ENCODE measurements at places on chromosomes 11 and 22.

DNA sequence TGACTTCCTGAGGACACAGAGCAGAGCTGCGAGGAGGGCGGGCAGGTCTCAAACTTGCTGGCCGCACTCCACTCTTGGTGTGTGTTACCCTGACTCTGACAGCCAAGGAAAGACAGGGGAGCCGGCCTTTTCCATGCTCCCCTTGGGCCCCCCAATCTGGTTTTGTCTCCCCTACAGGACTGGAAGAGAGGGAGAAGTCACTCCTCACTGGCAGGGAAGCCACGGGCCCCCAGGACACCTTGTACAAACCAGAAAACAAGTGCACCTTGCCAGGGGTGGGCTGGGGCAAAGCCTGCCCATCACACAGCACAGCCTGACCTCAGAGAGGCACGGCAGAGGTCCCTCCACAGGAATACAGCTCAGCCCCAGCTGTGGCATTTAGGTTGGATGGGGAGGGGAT lies 20.2 kb downstream of the CBX7 start:
- DNase-seq = no peak

GRCh38 chr22:48826546-48826945 lies 1001.1 kb downstream of the BRD1 start:
- DNase-seq = no peak

DNA sequence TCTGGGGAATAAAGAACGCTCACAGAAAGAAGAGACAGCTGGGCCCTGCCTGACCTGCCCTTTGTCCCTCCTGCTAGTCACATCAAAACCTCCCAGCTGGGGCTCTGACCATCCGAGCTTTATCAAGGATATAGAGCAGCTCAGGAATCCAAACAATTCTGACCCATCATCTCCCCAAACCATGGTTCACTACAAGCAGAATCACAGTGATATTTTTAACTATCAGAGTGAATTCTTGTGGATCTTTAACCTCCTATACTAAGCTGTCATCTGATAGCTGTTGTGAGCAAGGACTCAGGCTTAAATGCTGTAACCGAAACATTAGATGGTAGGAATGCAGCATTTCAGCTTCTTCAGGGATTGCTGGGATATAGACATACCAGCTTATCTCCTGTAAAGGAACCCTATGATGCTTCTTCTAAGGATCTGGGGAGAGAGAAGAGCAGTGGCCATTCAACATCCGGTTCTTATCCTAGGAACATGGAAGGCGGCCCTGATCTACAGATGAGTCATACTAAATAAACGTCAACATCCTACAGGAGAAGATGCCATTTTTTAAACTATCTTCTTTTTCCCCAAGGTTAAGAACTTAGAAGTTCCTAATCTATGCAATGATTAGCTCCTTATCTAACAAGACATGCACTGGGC lies 84.7 kb upstream of the AKIP1 start:
- DNase-seq = no peak

DNA sequence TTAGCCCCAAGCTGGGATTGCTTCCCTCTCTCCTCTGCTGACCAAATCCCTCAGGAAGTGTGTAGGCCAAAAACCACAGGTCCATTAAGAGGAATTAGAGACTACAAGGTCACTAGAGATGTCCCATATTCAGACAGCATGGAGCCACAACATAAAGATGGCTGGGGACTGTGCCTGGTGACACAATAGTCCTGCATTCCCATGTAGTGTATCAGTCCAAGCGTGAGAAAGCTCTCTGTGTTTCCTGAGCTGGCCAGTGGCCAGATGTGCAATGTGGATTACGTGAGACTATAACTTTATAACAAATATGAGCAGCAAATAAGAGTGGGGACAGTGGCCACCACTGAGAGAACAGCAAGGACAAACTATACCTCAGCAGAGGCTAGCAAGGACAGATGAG lies 7.6 kb upstream of the MS4A10 start:
- no peak for DNase-seq

DNA sequence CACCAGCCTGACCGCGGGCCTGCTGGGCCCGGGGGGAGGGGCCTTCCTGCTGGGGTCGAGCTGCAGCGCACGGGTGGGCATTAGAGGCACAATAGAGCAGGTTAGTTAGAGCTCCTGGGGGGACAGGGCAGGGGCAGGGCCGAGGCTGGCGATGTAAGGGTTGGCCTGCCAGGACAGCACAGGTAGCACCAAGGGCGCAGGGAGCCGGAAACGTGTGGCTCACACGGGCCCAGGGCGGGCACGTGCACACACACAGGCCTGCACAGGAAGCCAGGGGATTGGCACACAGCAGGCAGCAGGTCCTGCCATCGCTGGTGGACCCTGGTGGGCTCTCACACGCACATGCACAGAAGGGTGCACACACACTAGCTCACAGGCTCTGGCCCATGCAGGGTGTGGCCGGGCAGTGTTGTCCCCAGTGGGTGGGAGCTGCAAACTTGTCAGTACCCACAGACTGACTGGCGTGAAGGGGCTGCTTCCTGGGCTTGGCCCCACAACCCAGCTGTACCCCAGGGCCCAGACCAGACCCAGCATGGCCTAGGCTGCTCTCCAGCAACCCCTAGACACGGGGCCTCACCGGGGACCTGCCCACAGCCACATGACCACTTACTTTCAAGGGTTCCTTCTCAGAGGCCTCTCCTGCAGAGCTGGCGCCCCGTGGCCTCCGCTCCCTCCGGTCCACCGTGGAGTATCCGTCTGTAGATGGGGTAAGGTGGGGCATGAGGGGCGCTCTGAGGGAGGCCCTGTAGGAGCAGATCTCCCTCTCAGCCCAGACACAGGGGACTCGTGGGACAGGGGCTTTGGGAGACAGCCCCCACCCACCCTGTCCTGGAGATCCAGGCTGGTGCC lies 29.9 kb upstream of the TXNRD2 start:
- no peak for DNase-seq

DNA sequence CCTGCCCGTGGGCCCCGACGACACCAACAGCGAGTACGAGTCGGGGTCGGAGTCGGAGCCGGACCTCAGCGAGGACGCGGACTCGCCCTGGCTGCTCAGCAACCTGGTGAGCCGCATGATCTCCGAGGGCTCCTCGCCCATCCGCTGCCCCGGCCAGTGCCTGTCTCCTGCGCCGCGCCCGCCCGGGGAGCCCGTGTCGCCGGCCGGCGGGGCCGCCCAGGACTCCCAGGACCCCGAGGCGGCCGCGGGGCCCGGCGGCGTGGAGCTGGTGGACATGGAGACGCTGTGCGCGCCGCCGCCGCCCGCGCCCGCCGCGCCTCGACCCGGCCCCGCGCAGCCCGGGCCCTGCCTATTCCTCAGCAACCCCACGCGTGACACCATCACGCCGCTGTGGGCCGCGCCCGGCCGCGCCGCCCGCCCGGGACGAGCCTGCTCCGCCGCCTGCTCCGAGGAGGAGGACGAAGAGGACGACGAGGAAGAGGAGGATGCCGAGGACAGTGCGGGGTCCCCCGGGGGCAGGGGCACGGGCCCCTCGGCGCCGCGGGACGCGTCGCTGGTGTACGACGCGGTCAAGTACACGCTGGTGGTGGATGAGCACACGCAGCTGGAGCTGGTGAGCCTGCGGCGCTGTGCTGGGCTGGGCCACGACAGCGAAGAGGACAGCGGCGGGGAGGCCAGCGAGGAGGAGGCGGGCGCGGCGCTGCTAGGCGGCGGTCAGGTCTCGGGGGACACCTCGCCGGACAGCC lies 3.8 kb downstream of the MAPK8IP2 start:
- DNase-seq = no peak

DNA sequence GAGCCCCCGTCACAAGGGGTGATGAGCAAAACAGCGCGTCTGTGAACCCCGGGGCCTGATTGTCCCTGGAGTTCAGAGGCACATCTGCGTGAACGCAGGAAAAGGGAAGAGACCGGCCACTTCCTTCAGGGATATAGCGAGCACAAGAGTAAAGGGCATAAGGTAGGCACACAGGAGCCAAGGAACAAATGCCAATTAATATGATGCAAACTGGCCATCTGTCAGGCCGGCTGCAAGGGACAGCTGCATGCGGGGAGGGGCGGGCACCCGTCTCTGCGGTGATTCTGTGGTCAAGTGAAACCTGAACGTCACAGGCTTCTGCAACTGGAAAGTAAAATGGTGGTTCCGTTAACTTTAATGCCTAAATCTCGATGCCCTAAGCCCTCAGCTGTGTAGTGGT lies 64.7 kb downstream of the TRIM29 start:
- DNase-seq = no peak

GRCh38 chr11:19311308-19312030 lies 70.7 kb upstream of the E2F8 start:
- peak; percentile 7 for DNase-seq

DNA sequence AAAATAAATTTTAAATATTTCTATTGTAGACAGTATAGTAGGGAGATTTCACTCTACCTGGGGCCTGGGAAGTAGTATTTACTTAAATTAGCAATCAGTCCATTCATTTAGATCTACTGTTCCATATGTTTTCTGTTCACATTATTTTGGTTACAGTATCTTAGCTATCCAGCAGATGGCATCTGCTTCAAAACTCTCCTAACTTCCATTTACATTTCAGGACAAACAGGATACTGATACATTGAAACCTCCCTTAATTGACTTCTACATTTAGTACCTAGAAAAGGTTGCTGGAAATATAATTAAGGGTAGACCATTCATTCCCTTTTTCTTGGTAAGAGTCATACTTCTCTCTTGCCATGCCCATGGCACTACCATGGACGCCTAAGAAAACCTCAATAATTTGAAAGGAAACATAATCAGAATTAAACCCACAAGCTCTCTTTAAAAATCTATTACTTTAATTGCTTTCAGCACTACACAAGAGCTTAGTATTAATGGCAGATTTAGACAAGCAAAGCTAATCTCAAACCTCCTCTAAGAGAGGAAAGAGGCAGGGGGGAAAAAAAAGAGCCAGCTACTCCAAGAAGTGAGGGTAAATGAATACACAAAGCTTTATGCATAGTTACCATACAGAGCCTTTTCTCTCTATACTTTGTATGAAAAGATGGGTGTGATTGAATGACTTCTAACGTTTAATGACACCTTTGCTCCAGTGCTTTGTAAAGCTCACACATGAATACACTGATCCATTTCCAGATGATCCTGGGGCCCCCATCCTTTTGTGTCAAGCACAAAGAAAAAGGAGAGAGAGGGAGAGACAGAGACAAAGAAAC lies 131.2 kb upstream of the MTMR2 start:
- DNase-seq = no peak

- no peak for DNase-seq
These were observed 62.9 kb upstream of the SPON1 start for GRCh38 chr11:13899603-13900002.

- no peak for DNase-seq
These were observed 37.0 kb downstream of the CDPF1 start for GRCh38 chr22:46213052-46213451.

DNA sequence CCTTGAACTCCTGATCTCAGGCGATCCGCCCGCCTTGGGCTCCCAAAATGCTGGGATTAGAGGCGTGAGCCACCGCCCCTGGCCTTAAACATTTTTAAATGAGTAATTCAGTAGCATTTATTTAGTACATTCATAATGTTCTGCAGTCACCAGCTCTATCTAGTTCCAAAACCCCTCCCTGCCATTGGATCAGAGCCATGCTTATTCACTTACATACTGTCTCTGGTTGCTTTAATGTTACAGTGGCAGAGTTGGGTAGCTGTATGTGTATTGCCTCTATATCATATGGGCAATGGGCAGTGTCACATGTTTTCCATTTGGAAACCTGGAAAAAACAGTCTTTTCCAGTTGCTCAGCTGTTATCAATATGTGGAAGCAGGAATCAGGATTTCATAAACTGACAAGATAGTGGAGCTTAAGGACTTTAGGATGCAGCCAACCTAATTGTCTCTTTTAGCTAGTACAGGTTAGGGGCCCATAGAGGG lies 10.5 kb downstream of the COA4 start:
- no peak for DNase-seq

GRCh38 chr11:113880971-113881370 lies 5.6 kb upstream of the USP28 start:
- no peak for DNase-seq

- DNase-seq = no peak
These were observed 381.6 kb upstream of the CADM1 start for GRCh38 chr11:115885535-115886421.

GRCh38 chr11:67406969-67407687 lies 3.2 kb downstream of the TBC1D10C start:
- DNase-seq = no peak

- no peak for DNase-seq
These were observed 16.1 kb downstream of the TREH start for GRCh38 chr11:118663381-118663780.

DNA sequence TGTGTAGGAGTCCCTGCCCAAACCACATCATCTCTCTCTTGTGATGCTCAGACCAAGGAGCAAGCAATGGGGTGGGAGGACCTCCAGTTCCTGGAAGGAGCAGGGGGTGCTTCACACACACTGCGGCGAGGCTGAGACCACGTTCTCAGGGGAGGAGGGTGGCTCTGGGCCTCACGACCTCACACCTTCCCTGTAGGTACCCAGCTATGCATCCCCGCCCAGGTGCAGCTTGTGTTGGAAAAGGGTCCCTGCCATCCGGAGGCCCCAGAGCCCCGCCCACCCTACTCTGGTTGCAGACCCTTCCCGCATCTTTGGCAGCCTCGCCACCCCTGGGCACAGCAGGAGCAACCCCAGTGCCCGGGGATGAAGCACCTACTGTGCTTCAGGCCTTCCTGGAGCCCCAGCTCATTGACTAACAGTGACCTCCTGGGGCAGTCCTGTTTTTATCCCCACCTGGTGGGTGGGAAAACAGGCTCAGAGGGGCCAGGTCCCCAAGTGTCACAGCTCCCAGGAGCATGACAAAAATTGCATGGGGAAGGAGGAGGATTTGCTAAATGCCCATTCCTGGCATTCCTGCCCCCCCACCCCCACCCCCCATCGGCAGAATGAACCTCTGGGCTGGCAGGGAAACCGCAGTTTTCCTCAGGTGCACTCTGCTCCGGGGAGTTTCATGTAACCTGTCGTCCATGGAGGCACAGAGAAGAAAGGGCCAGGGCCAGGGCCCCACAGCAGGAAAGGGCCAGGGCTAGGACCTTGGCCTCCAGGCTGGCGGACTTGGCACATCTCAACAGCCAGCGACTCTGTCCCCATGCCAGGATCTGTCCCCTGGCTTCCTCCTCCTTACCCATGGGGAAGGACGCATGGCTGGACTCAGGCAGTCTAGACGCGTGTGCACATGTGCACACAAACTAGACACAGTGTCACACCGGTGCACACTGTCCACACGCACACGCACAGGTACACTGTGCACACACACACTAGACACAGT lies 81.0 kb downstream of the IGLL1 start:
- no peak for DNase-seq

DNA sequence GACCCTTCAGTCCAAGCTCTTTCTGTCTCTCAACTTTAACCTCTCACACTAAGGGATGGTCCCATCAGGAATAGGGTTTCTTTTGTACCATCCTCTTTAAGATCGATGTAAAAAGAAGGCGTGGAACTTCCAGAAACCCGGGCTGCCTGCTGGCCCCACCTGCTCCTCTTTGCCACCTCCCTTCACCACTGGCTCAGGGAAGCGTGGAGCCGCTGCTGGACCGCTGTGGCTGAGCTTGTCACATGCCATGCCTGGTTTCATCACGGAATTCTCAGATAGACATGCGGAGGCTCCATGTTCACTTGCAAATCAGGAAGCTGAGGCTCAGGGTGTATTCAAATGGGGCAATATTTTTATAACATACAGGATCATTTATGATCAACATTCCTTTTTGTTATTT lies 399.7 kb downstream of the BRD1 start:
- no peak for DNase-seq

GRCh38 chr11:70407814-70408213 lies 9.5 kb downstream of the CTTN start:
- no peak for DNase-seq

Measured in T-cell (primary cell).